Iris pigment epithelial cell (primary cell): ENCODE measurements at places on chromosomes 2 and 18.

DNA sequence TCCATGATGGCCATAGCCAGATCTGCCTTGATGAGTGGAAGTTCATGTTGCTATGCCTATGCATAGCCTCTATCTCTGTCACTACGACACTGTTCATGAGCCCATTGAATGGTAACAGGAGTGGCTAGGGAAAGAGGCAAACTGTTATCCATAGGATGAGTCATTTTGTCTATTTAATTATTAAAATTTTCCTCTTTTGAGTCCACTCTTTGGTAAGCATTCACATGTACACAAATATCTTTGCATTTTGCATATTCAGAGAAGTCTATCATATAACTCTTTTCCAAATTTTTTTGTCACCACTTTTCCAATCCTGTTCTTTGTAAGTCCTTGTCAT lies 364.4 kb downstream of the KCNJ3 start:
- DNase-seq = no peak

- DNase-seq = peak; percentile 84
These were observed 41.9 kb downstream of the ZNF521 start for GRCh38 chr18:25310045-25310444.

DNA sequence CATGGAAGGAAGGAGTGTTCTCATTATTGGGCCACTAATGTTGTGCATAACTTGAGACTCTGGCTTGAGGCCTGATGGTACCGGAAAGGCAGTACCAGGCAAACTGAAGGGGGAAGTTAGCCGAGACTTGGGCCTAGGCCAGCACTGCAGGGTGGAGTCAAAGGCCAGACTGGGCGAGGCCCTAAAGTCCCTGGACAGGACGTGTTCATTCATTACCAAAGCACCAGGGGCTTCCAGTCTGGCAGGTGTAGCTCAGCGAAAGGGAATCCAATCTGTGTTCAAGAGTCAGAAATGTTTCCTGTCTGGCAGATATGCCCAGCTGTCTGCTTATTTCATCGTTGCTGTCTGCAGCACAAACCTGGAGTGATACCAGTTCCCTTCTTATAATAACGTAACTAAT lies 4.7 kb upstream of the ITSN2 start:
- peak; percentile 11 for DNase-seq

DNA sequence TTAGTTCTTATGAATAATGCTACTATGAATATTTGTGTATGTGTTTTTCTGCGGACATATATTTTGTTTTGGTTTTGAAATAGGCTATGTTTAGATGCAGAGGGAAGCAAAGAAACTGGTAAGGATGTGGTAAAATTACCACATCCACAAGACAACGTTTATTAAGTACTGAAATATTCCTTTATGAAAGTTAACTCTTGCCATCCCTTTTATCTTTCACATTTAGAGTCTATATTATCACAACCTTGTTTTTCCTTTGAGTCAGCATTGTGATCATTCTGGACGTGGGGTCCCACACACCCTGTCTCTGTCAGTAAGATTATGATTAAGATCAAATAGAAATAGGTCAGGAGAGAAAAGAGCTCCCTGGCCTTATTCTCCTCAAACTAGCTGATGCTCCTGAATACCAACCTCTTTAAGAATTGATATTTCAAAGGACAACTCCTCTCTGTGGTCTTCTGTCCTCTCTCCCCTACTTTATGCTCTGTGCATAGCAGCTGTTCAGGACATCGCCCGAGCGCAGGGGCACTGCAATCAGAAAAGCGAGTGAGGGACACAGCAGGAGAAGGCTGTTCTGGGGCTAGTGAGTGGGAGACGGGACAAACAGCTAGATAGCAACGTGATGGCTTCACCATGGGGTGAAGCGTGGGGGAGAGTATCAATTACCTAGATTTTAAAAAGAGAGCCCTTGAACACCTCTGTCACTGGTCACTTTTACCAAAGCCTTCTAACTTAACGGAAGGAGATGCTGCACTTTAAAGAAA lies 12.2 kb downstream of the METAP1D start:
- DNase-seq = no peak

DNA sequence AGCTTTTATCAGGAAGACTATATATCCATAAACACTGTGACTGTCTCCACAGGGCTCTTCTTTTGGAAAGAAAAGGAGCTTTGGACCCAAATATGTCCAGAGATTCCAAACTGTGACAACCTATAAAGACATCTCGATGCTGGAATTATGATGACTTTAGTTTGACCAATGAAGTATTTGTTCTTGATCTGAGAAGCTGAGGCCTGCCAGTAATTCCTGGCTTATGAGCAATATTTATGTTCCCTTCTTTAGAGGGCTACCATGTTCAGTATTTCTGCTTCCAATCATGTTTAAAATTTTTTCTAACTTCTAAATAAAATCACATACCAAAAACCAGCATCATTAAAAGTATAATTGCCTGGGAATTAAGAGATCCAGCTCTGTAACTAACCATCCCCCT lies 41.1 kb downstream of the FEZ2 start:
- peak; percentile 82 for DNase-seq

DNA sequence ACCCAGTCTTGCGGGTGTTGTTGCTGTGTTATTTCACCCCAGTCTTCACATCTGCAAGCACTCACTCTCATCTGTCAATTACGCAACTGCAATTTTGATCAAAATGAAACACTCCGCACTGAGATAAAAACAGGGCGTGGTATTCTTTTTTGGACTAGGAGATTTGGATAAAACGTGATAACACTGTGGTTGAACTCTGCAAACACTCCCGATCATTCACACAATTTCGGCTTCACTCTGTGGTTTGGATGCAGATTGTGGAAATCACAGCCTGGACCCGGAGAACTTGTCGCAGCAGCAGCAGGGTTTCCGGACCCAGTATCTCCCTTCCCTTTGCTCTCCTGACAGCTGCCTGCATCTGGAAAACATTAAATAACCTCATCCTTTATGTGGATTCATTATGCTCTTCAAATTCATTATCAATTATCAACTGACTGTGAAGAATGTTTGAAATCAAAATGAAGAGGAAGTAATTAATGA lies 49.4 kb upstream of the APCDD1 start:
- no peak for DNase-seq

GRCh38 chr2:429575-430254 lies 141.8 kb upstream of the ALKAL2 start:
- DNase-seq = no peak
